Thyroid gland (tissue), 4 donors: ENCODE measurements at places on chromosomes 1 and 21.
A peak's percentile ranks its signal among the peaks of the same experiment; 100 is the strongest.

GRCh38 chr1:60280256-60280655, 206.7 kb upstream of the C1orf87 start:
- H3K27me3 ChIP-seq: no peaks in the 10 kb centered on the region
- no peak overlapping the region for H3K4me3 ChIP-seq
- H3K4me1 ChIP-seq: peaks cover 10% of the 10 kb centered on the region
- no peak for DNase-seq
- H3K27ac ChIP-seq: no peak overlapping the region

GRCh38 chr21:42079939-42080787, 9.0 kb downstream of the UMODL1 start:
- DNase-seq: no peak
- H3K36me3 ChIP-seq: no peaks in the 10 kb centered on the region
- no peaks in the 10 kb centered on the region for H3K27me3 ChIP-seq
- H3K27ac ChIP-seq: no peak overlapping the region
- peaks cover 6% of the 10 kb centered on the region for H3K4me1 ChIP-seq

- no peaks in the 10 kb centered on the region for H3K27me3 ChIP-seq
- no peaks in the 10 kb centered on the region for H3K36me3 ChIP-seq
- no peak overlapping the region for H3K4me3 ChIP-seq
- H3K27ac ChIP-seq: no peak overlapping the region
- no peaks in the 10 kb centered on the region for H3K4me1 ChIP-seq
These were observed 14.3 kb downstream of the SLC6A9 start for GRCh38 chr1:44016890-44017400.

- DNase-seq: no peak
- no peaks in the 10 kb centered on the region for H3K27me3 ChIP-seq
- no peak overlapping the region for H3K27ac ChIP-seq
- H3K36me3 ChIP-seq: no peaks in the 10 kb centered on the region
These were observed 7.3 kb upstream of the DEDD start for GRCh38 chr1:161139766-161140165.

DNA sequence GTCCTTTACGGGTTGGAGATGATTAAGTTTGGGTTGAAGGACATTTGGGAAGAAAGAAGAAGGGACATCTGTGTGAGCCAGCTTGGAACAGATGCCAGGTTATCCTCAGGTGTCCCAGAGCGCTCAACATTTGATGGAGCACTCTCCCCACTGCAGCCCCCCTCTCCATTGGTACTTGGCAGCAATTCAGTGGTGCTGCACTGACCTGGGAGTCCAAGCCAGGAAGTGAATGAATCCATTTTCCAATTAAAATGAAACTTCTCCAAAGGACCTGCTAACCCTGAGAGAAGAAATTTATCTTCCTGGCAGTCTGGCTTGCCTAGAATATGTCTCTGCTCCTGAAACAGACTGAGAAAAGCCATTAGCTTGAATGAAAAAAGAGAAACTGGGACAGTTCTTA, 67.1 kb downstream of the FGGY start:
- H3K4me1 ChIP-seq: peaks cover 15% of the 10 kb centered on the region
- H3K4me3 ChIP-seq: no peak overlapping the region
- no peaks in the 10 kb centered on the region for H3K27me3 ChIP-seq

DNA sequence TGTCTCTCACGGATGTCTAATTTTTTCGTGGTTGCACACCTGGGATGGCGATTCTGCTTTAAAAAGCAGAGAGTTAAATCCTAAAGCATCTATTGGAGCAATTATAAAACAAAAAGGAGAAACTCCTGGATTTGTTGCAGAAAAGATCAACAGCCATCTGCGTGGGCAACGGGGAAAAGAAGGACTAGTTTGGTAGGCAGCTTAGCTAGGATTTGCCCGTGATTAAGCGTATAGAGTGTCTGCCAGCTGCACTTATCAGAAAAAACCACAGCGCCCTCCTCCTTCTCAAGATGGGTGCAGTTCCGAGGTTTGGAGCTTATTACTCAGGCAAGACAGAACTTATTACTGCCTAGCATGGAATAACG, 526 bp upstream of the SLC25A24 start:
- DNase-seq: peak; percentile 57
- no peaks in the 10 kb centered on the region for H3K36me3 ChIP-seq
- peaks cover 12% of the 10 kb centered on the region for H3K4me1 ChIP-seq
- H3K27ac ChIP-seq: peak overlapping the region; percentile 77
- no peaks in the 10 kb centered on the region for H3K27me3 ChIP-seq
- H3K4me3 ChIP-seq: peak overlapping the region; percentile 75
